ENCODE measurements at places on chromosomes 1 and 21.

DNA sequence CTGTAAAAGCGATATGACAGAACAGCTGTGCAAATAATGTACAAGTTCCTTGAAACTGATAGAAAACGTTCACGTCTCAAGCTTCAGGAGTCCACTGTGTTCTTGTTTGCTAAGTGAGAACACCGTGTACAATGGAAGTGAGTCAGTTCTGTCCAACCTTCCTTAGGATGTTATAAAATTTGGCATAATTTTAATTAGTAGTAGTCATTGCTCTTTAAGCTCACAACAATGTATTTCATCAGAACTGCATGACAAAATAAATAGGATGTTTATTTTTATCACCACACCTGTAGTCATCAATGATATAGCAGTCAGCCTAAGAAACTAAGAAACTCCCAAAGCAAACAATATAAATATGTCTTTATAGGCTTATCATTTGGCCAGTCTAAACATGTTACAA, 53.0 kb downstream of the RGS2 start:
- no peak for DNase-seq

- no peak for DNase-seq
These were observed 153.7 kb upstream of the IGSF21 start for GRCh38 chr1:17953921-17954320.

DNA sequence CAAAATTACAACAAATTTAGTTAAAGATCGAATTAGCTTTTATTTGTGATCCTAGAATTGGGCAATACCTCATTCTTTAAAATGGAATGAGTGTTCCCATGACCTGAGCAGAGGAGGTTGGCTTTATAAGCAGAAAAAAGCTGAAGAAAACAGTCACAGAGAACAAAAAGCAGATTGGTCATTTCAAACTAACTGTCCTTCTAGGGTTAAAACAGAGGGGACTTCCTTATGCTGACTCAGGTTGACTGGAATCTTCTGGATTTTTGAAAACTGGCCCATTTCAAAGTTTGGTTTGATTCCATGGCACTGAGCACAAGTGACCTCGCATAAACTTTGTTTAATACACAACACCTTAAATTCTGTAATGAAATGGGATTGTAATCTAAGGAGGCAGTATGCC, 17.6 kb downstream of the NFASC start:
- DNase-seq = no peak

- DNase-seq = no peak
These were observed 71.1 kb upstream of the AKT3 start for GRCh38 chr1:243921111-243921510.

- DNase-seq = peak; percentile 40
These were observed 7.7 kb downstream of the VSIG8 start for GRCh38 chr1:159854693-159855192.

DNA sequence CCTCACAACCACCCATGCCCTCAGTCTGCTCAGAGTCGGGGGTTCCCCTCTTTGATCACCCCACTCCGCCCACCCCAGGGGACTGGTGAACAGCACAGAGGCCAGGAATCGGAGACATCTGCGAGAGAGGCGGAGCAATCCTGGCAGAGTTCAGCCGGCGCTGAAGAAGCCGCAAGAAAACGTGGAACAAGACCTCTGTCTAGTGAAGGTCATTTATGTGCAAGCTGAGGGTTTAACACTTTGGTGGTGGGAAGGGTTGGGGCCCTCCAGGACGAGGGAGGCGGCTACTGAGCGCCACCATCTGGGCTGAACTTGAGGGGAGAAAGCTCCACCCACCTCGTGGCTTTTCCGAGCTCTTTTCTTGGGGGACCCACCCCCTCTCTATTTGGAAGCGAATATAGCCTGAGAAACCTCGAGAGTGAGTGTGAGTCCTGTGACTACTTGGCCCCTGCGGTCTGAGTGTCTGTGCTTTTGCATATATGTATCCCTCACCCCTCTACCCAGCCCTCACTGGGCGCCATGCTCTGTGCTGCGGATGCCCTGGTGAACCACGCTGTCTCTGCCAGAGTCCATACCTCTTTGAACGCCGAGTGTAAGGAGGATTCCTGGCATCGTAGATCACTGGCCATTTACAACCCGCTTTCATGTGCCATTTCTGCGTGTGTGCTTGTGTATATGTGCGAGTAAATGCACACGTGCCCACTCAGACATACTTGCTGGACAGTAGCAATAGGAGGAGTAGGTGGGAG, 1.2 kb upstream of the EPHA10 start:
- DNase-seq = no peak

GRCh38 chr1:29892247-29892646, 655.9 kb downstream of the PTPRU start:
- DNase-seq = no peak

DNA sequence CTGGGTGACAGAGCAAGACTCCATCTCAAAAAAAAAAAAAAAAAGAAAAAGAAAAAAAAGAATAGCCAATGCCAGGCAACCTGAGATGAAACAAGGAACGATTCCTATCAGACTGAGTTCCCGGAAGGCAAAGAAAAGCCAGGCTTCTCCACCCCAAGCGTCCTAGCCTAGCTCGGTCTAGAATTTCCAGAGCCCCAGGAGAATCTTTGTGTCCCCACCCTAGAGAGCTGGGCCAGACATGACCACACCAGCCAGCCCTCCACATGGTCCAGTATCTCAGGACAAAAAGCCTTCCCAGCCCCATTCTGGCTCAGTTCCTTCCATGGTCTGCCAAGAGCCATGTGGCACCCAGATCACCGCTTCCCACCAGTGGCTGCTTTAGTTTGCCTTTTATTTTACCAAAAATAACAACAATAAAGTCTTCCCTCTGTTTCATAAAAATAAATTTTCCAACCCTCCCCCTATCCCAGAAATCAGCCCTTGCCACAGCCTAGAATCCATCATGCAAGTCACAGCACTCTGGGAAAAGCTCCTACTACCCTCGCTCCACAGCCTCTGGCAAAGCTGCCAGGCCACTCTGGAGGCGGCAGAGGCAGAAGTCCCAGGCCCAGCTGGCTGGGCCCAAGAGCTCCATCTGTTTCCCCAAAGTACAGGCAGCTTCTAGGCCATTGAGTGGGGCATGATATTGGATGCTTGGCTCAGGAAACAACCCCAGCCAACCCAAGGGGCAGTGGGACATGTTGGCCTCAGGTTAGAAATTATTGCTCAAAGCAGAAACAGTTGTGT, 3.5 kb upstream of the MKNK1 start:
- DNase-seq = no peak

- no peak for DNase-seq
These were observed 1.8 kb upstream of the MEX3A start for GRCh38 chr1:156083800-156084790.

GRCh38 chr21:37509802-37510393, 143.3 kb downstream of the DYRK1A start:
- DNase-seq = no peak

DNA sequence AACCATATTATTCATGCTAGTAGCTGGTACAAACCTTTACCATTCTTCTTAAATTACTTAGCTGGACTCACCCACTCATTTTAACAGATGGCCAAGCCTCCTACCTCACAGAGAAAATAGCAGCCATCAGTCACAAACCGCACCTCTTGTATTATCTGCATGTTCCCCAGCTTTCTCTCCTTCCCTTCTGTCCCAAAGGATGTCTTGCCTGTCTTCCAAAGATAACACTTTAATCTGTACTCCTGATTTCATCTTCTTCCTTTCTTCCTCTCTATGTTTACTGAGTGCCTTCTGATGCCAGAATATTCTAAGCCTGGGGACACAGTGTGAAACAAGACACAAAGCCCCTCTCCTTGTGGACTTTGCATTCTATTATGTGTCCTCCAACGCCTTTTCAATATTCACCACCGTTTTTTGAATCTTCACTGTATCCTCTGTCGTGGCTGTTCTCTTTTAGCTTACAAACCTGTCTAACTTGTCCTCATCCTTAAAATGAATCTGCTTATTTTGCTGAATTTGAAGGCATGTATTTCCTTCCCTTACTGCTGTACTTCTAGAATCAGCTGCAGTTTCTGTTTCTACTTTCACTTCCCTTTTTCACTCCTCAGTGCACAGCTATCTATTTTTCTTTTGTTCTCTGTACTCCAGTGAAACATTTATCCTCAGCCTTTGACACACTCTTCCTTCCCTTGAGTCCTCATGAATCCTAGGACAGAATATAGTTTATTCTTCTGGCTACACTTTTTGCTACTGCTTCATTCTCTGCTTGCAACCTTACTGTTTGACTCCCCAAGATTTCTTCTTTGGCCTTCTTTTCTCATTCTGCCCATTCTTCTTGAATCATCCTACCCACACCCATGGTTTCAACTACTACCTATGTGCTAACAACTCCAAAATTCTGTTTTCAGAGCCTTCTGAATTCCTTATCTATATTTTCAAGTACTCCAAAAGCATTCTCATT, 216.9 kb upstream of the SAMSN1 start:
- DNase-seq = no peak

GRCh38 chr1:33429332-33429731, 1.6 kb downstream of the PHC2 start:
- no peak for DNase-seq

DNA sequence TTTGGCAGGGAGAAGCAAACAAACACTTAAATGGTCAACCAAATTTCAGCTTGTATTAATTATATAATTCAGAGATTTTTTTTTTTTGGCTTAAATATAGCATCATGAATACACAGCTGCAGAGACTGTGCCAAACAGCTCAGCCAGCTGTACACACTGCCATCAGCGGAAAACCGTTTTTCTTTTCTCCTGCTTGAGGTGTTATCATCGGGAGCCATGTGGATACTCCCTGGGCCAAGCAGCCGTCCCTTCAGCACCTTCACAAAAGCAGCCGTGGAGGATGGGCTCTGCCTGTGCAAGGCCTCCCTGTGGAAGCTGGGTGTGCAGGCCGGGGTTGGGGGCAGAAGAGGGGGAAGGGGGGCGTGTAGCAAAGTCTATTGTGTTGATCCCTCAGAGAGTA, 85.0 kb downstream of the NUF2 start:
- no peak for DNase-seq

DNA sequence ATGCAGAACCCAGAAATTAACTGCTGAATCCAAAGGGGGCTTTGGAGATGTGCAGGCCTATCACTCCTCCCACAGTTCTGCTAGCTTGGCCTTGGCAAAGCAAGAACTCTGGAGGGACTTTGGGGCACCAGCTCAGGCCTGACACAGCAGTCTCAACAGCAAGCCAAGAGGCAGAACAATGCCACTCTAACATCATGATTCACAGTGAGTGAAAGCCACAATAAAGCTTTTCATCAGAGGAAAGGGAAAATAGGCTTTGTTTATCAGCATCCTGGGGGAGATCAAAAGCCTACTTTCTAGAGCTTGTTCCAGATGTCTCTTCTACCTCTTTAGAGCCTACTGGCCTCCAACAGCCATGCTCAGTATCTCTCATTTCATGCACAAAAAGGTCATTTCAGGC, 283.4 kb downstream of the KCNH1 start:
- DNase-seq = no peak

- DNase-seq = no peak
These were observed 11.2 kb upstream of the SNAPIN start for GRCh38 chr1:153647346-153647714.

DNA sequence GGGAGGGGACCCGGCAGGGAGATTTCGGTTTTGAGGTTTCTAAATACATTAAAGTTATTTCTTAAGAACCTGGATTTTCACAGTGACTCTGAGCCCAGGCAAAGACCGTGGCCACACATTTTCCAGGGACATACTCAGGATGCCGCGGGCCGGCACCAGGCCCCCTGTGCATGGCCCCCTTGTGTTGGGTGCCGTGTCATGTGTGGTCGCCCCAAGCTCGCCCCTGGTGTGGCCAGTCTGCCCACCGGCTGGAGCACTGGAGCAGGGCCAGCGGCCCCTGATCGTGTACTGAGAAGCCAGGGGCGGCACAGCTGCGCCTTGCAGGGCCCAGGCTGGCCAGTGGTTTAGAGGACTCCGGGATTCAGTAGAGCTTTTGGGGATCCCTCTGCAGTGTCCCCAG, 26.6 kb downstream of the ARHGEF16 start:
- no peak for DNase-seq

DNA sequence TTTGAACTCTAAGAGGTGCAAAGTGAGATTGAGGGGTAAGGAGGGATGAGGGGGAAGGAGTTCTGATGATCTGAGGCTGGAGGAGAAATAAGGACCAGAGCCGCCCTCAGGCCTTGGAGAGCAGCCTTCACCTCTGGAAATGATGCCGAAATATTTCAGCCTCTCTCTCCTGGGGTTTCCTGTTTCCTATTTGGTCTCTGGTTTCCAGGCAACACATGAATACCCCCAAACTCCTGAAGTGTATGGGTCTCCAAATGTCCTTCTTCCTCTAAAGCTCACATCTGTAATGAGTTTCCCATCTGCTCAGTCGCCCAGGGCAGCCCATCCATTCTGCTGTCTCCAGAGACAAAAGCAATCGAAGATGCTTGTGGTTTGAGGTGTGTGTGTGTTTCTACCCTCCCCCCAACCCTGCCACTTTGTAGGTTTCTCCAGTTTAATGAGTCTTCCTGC, 52.0 kb upstream of the FAM20B start:
- no peak for DNase-seq

GRCh38 chr21:43726686-43727518, 8.0 kb downstream of the PDXK start:
- DNase-seq = no peak

- no peak for DNase-seq
These were observed 52.3 kb downstream of the PLEKHA6 start for GRCh38 chr1:204307334-204307883.
